ENCODE measurements at places on chromosomes 5 and 9.
A peak's percentile ranks its signal among the peaks of the same experiment; 100 is the strongest.

- DNase-seq = peak; percentile 33
These were observed 27.8 kb upstream of the GRPEL2 start for GRCh38 chr5:149317281-149318048.

GRCh38 chr9:73152953-73153352 is 1.3 kb downstream of the ANXA1 start:
- DNase-seq = no peak

- DNase-seq = no peak
These were observed 71.4 kb downstream of the LRSAM1 start for GRCh38 chr9:127522727-127523126.

- DNase-seq = no peak
These were observed 77.4 kb downstream of the MSX2 start for GRCh38 chr5:174801798-174802197.

DNA sequence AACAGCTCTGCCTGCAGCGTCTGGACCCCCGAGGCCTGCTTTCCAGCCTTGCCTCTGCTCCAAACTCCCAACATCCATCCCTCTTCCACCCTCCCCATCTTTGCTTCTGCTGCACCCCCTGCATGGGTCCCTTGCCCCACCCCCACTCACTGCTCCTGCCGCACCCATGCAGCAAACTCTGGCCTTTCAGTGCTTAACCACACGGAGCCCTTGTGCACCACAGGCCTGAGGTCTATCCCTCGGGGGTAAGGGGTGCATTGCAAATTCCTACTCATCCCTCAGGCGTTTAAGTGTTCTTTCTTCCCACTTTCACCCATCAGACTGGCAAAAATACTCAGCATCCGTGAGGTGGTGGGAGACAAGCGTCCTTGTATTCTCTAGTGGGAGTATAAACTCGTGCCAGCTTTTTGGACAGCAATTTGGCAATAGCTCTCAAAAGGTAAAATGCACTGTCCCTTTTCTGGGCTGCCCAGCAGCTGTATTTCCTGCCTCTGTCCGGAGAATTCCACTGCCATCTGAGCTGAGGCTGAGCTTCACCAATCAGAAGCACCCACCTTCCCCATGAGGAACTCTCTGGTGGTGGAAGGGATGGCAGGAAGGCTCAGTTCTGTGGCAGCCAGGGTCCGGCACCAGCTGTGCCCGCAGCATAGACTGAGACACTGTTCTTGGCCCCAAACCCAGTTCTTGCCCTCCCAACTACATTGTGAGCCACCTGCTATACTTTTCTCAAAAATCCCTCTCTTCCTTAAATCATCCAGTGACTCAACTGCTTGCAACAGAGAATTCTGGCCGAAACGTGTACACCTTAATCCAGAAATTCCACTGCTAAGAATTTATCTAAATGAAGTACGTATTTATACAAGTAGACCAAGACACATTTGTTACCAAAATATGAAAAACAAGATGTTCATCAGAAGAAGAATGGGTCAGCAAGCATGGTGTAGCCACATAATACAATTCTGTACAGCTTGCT is 15.0 kb downstream of the PSMB7 start:
- no peak for DNase-seq

DNA sequence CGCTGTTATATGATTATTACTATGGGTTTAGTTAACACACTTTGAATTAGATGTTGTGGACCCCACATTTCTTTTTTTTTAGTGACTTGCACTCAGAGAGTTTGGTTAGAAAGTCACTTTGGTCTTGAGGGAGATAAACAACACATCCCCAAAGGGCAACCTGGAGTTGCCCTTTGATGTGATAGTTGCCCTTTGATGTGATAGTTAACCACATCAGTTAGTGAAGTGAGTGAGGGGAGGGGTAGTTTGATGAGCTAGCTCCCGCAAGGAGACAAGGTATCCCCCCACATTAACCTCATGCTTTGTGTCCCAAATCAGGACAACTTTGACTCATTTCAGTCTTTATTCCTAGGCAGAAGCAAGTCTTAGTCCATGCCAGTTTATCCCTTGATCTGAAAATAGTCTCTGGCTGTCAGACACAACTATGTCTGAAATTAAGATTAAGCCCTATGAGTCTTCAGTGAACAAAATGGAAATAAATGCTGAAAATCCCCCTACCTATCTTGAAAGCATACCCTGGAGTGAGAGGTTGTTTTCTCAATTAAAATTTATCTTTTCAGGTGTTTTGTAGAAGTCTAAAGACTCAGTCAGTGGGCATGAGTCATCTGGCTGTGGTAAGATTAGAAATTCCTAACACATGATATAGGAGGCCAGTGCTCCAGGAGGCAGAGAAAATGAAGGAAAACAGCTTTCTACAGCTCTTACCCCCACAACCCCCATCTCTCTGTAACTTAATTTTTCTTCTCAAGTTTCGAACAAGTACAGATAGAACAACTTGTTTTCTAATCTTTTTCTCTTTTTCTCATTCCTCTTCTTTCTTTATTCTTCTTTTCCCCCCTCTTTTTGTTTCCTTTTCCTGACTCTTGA is 208.9 kb upstream of the DMRTA1 start:
- peak; percentile 69 for DNase-seq

DNA sequence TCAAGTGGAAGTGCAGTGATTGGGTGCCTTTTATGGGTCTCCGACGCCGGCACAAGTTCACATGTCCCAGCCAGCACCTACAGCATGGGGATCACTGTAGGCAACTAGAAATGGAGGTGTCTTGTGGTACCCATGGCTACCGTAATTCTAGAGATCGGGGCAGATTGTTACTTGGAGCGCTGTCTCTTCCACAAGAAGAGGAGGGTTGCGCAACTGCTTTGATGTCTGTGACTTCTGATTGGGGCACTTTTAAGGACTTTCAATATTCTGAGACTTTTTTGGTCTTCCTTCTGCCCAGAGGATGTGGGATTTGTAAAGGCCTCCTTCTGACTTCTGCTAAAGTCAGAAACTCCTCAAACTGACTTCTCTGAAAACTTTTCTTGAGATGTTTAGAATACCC is 41.9 kb downstream of the GLRX start:
- no peak for DNase-seq

DNA sequence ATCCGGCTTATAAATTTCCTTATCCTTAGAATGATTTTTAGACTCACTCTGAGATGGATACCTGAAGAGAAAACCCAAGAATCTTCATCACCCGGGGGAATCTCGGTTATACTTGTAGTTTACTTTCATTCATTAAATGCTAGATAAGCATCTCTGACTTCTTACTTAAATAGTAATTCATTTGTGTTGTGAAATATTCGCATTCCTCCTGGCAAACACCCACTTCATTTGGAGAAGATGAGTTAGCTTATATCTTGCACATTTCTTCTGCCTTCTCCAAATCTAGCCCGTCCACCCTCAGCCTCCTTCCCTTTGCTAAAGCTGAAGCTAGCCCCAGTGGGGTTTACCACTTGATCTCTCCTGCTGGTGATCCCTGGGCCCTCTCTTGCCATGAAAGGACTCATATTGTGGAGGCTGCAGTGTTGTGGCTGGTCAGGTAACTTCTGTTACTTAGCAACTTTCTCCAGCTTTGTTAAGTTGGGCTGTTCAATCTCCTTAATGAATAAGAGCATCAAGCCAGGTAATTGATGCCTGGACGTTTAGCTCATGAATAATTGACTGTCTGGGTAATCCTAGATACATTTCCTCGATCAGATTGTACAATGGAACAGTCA is 11.3 kb upstream of the POU4F3 start:
- no peak for DNase-seq

- DNase-seq = no peak
These were observed 89.9 kb downstream of the DAB2IP start for GRCh38 chr9:121741228-121741918.

GRCh38 chr9:3699883-3700282 is 174.1 kb upstream of the RFX3 start:
- no peak for DNase-seq

GRCh38 chr9:122197426-122197825 is 31.3 kb downstream of the LHX6 start:
- no peak for DNase-seq

DNA sequence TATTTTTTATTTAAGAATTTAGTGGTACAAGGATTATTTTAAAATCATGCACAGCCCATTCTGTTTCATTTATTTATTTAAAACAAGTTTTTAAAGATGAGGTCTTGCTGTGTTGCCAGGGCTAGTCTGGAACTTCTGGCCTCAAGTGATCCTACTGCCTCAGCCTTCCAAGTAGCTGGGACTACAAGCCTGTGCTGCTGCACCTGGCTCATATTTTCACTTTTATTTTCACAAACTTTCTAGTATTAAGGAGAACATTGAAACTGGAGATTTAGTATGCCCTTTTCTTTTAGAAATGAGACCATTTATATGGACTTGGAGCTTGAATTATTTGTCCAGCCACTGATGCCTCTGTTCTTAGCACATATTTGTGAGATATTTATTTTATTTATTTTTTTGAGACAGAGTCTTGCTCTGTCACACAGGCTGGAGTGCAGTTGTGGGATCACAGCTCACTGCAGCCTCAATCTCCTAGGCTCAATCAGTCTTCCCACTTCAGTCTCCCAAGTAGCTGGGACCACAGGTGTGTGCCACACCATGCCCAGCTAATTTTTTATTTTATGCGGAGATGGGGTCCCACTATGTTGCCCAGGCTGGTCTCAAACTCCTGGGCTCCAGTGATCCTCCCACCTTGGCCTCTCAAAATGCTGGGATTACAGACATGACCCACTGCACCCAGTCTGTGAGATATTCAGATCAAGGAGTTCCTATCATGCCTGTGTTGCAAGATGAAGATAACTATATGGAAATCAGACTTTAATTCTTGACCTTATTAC is 7.4 kb downstream of the DMXL1 start:
- no peak for DNase-seq

DNA sequence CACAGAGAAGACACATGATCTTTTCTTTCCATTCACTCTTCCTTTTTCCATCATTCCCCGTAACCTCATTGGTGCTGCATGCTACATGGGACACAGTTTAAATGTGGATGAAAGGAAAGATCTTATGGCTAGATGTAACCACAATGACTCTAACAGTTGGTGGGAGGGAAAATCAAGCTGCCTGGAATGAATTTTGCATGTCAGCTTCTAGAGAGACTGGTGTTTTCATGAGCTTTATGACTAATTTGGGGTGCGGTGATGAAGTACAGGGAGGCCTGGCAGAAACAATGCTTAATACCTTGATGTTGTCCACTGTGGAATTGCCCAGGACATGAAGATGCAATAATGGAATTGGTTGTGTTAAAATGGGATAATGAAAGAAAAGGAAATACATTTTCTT is 55.9 kb upstream of the MYO10 start:
- no peak for DNase-seq

GRCh38 chr9:87216897-87217455 is 269.7 kb upstream of the GAS1 start:
- no peak for DNase-seq

GRCh38 chr5:137734331-137734730 is 1.6 kb downstream of the KLHL3 start:
- no peak for DNase-seq

DNA sequence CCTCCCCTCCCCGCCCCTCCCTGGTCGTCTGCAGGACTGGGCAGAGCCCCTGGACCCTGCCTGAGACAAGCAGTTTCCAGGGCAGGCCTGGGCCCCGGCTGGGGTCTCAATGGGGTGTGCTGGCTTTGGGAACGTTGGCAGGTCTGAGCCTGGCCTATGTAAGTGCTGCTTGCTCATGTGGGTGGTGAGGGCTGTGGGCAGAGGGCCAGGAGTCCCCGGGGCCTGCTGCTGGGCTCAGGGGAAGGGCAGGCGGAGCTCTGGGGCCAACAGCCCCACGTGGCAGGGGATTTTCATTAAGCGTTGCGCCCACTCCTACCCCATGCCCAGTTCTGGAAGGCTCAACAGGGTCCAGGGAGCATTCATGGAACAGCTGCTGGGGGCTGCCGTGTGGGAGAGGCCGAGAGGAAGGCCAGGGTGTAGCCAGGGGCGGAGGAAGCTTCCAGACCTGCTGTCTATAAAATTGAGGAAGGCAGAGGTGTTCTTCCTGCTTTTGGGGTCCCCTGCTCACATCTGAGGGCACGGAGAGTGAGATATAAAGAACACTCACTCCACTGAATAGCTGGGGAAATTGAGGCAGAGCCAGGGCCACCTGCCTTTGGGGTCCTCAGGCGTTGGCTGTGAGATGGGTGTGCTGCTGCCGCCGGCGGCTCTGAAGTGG is 32.5 kb downstream of the RXRA start:
- DNase-seq = no peak

DNA sequence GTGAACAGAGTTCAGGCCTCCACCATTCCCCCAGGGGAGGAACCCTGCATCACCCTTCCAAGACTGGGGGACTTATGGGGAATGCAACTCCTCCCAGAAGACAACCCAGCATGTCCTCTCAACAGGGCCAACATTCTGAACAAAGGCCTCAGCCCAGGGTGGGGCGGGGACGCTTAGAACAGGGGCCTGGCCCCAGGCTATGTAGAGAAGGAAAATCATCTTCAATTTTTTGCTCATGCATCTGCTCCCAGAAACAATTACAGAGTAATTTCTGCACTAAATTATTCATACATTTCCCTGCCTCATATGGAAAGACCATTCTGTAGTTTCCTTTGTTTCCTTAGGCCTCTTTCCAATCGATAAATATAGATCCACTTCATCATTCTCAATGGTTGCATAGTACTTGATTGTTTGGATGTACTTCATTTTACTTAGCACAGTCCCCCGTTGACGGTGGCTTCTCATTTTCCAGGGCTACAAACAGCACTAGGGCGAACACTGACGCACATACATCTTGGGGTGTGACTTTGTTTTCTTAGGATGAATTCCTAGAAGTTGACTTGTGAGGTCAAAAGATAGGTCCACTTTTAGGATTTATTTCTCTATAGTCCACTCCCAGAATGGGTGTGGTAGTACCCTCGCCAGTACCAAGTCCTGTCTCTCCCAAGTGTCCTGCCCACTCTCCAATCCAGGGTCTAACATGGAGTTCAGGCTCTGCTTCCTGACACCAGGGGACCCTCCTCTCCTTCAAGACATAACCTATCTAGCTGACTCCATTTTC is 27.2 kb upstream of the SMU1 start:
- DNase-seq = no peak

DNA sequence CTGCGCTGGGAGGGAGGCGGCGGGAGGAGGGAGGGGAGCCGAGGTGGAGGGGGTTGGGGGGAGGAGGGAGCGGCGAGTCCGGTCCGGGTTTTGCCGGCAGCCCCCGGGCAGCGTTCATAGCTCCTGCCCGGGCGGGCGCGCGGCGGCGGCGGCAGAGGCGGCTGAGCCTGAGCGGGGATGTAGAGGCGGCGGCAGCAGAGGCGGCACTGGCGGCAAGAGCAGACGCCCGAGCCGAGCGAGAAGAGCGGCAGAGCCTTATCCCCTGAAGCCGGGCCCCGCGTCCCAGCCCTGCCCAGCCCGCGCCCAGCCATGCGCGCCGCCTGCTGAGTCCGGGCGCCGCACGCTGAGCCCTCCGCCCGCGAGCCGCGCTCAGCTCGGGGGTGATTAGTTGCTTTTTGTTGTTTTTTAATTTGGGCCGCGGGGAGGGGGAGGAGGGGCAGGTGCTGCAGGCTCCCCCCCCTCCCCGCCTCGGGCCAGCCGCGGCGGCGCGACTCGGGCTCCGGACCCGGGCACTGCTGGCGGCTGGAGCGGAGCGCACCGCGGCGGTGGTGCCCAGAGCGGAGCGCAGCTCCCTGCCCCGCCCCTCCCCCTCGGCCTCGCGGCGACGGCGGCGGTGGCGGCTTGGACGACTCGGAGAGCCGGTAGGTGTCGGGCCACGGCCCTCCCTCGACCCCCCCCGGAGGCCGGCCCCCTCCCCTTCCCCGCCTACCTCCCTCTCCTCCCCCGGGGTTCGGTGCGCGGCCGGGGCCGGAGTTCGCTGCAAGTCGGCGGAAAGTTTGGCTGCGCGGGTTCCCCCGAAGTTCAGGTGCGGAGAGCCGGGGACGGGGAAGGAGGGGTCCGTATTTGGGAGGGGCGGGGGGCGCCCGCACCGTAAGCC is at the start of gene CXXC5:
TSS of gene CXXC5 (plus strand) at position 145 of the 877 bp plus-strand sequence. CDS start 32,175 bp downstream, outside the sequence.
- peak; percentile 68 for DNase-seq

GRCh38 chr5:102765350-102765749 is 10.2 kb downstream of the PAM start:
- DNase-seq = no peak

- peak; percentile 37 for DNase-seq
These were observed 4.0 kb upstream of the TRAF2 start for GRCh38 chr9:136882109-136882946.

Data from AG04450 (cell line).